AG08395 (cell line): ENCODE measurements at places on chromosomes 11 and 22.

- no peak for DNase-seq
Observed at GRCh38 chr22:39514373-39514973, 5.9 kb upstream of the ATF4 start.

GRCh38 chr11:117068303-117068860, 29.8 kb downstream of the SIK3 start:
- no peak for DNase-seq

DNA sequence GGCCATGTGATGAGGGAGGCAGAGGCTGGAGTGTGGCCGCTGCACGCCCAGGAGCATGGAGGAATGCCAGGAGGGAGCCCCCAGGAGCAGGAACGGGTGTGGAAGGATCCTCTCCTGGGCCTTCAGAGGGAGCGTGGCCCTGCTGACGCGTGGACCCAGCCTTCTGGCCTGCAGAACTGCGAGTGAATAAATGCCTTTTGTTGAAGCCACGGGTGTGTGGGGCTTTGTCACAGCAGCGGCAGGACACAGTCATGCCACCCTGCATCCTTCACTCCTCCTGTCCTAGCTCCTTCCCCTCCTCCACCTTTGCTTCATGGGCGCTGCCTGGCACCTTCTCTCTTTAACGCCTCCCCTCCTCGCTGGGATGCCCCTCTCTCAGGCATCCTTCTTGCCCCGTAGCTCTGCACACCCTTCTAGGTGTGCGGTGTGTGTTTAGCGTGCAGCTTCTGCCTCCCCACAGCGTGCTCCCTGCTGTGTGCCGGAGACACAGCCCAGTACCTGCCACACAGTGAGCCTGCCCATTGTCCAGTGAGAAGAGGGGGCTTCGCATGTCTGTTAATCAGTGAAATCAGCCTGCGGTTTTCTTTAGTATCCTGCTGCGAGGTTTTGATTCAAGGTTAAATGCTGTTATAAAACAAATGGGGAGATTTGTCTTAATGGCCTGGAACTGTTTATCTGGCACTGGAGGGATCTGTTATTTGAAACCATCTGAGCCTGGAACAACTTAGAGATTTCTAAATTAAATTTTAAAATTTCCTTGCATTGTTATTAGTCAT, 459.6 kb downstream of the TBC1D22A start:
- DNase-seq: no peak

GRCh38 chr22:42080287-42080686, 787 bp downstream of the SMDT1 start:
- peak; percentile 40 for DNase-seq

- no peak for DNase-seq
Observed at GRCh38 chr22:31923747-31924146, 20.6 kb upstream of the YWHAH start.

DNA sequence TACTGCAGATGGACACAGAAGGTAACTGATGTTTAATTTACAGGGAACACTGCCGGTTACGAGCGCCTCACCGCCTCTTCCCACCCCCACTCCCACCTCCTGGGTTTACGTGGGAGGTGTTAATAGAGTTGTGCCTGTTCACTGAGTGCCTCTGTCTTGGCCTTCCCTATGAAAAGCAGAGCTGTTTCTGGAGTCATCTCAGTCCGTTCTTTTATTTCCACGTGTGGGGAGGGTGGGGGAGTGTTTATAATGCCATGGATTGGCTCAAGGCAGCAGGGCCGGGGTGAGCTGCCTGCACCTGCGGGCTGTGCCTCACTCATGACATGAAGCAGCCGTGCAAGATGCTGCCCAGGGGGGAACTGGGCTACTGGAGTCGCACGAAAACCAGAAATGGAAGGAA, 322.7 kb downstream of the CADM1 start:
- no peak for DNase-seq

GRCh38 chr22:37677493-37677974, 2.1 kb downstream of the LGALS1 start:
- no peak for DNase-seq

- no peak for DNase-seq
Observed at GRCh38 chr22:30868663-30869385, 99.8 kb downstream of the MORC2 start.

GRCh38 chr11:130908770-130909625, 7.3 kb downstream of the SNX19 start:
- peak; percentile 81 for DNase-seq

DNA sequence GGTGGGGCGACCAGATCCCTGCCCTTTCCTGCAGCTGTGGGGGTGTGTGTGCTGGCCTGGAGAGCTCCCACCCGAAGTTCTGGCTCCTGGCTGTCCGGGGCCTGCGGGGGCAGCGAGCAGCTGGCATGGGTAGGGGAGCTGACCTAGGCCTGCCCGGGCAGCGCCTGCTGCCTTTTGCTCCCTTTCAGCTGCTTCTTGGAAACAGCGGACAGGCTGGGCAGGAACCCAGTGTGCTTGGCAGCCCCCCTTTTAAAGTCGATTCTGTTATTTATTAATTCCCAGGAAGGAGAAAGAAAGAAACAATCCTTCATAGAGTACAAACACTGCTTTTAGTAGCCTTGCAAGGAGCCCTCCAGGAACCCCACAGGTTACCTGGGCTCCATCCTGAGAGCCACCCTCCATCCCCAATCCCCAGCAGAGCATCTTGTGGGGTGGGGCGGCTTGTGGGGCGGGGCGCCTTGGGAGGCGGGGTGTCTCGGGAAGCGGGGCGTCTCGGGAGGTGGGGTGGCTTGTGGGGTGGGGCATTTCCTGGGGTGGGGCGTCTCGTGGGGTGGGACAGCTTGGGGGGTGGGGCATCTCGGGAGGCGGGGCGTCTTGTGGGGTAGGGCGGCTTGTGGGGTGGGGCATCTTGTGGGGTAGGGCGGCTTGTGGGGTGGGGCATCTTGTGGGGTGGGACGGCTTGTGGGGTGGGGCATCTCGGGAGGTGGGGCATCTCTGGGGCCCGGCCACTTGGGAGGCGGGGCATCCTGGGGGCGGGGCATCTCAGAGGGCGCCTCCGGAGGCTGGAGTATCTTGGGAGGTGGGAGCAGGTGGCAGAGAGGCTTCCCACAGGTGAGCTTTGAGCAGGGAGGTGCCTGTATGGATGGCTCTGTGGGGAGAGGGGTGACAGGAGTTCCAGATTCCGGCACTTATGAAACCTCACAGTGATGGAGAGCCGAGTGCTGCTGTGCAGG, 7.0 kb downstream of the CD81 start:
- no peak for DNase-seq

GRCh38 chr11:116690611-116691010, 82.2 kb downstream of the BUD13 start:
- DNase-seq: no peak

DNA sequence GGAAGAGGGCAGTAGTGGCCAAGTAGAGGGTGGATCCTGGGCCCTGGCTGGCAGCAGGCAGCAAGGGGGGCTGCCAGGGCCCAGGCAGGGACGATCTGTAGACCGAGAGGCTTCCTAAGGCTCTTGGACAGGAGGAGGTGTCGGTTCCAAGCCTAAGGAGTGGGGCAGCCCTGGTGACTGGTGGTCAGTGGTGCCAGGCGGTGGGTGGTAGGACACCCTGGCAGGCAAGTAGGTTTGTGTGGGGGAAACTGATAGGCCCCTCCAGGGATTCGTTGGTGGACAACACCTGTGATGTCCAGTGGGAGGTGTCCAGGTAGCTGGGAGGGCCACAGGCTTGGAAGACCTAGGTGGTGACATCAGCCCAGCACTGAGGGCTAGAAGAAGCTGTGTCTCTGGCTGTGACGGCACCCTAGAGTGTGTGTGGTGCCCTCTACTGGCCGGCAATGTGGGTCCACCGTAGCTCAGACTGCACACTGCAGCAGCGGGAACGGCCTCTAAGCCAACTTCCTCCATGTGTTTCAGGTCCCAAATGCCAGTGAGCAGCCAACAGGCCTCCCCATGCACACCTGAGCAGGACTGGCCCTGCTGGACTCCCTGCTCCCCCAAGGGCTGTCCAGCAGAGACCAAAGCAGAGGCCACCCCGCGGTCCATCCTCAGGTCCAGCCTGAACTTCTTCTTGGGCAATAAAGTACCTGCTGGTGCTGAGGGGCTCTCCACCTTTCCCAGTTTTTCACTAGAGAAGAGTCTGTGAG, 9.4 kb upstream of the SAMM50 start:
- peak; percentile 87 for DNase-seq

- DNase-seq: peak; percentile 81
Observed at GRCh38 chr11:48172818-48173609, 43.6 kb upstream of the OR4B1 start.

DNA sequence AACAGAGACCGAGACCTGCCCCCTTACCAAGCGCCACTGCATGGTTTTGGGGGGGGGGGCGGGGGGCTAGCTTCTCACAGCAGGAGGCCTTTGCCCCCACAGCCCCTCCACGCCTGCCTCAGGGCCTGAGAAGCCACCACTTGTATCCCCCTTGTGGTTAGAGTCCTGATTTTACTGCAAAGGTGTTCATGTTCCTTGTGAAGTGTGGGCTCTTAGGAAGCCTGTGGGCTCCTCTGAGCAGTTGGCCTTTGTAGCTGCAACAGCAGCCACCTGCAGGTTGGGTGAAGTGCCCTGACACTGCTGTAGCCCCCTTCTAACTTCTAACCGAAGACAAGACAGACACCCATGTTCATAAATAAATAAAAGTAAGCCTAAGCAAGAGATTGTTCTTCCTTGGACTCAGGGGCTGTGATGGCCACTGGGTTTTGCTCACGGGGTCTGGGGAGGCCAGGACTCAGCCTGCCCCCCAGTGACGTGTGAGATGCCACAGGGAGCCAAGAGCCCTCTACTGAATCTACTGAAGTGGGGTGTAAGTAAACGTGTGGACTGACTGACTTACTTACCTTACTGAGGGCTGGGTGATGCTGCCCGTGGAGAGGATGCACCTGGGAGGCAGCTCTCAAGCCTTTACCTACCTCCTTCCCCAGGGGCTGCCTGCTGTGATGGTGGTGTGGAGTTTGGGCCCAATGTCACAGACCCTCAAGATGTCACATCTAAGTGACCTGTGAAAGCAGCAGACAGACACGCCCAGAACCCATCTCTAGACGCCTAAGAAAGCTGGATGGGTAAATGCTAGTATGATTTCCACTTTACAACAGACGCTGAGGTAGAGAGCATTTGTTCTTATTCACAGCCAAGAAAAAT, 25.8 kb downstream of the USP35 start:
- no peak for DNase-seq

GRCh38 chr11:117605331-117605730, 191.7 kb downstream of the DSCAML1 start:
- no peak for DNase-seq

- DNase-seq: no peak
Observed at GRCh38 chr22:45969414-45969799, 7.6 kb downstream of the WNT7B start.

GRCh38 chr11:13595166-13595565, 73.3 kb upstream of the FAR1 start:
- DNase-seq: peak; percentile 58

DNA sequence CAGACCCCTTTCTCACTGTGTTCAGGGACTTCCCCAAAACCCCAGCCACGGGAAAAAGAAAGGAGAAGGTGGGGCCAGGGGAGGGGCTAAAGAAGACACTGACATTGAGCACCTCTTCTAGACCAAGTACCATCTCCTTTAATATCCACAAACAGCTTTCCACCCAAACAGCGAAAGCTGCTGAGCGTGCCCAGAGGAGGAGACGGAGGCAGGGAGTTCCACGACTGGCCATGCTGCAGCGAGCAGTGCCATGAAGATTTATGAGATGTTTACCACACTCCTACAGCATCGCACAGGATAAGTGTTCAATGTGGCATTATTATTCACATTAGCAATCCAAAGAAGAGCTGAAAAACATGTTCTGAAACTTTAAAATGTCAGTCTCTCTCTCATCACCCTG, 127.4 kb downstream of the LARGE1 start:
- DNase-seq: peak; percentile 40

DNA sequence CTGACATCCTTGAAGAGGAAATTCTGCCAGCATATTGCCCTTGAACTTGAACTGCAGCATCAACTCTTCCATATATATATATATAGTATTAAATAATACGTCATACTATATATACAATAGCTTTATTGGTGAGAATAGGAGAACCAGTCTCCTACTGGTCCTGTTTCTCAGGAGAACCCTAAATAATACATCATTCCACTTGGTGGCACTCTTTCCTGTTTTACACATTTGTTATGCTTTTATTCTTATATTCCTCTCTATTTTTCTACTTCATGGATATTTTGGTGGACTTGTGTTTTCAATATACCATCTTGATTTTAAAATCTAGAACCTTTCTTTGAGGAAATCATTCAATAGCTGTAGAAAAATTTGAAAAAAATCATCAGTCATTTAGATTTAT, 193.3 kb downstream of the TRPC6 start:
- DNase-seq: no peak

- DNase-seq: no peak
Observed at GRCh38 chr11:117646411-117646810, 150.6 kb downstream of the DSCAML1 start.

- no peak for DNase-seq
Observed at GRCh38 chr11:14322510-14322909, 36.5 kb downstream of the RRAS2 start.

- peak; percentile 62 for DNase-seq
Observed at GRCh38 chr11:100930185-100930778, 199.3 kb downstream of the PGR start.

DNA sequence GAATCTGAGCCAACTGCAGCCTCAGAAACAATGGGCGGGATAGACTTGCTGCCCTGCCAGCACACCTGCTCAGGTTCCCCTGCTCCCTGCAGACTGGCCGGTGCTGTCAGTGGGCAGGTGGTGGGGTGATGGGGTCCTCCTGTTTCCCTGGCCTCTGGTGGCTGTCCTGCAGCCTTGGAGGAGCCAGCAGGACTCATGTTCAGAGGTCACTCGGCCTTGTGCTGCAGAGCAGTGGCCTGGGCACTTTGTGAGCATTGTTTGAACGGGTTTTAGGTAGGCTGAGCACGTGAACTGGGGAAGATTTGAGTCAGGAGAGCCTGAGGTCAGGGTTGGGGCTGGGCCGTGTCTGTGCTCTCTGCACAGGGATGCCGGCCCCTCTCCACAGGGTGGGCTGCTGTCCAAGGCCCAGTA, 17.6 kb downstream of the PPIL2 start:
- DNase-seq: no peak

GRCh38 chr11:62613291-62613778, 278 bp downstream of the ROM1 start:
- DNase-seq: no peak

DNA sequence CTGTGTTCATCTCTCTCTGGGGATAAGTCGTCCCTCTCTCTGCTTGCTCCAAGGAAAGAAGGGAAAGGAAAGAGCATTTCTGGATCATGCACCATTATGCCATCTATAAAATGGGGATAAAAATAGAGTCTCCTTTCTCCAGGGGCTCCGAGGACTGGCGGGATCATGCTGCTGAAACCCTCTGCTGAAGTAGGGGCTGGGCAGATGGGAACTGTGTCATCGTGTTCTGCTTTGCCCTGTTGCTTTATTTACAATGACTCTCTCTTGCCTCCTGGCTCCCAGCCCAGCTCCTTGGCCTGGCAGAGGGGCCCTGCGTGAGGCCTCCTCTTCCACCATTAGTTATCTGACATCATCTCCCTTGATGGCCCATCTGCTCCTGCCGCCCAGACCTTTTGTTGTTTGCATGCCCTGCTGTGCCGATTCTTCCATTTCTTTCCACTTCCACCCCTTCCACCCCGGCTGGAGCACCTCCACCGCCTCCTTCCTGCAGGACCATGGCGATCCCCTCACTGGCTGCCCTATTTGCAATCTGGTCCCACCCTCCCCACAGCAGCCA, 200.9 kb downstream of the MYO18B start:
- DNase-seq: peak; percentile 9
